ENCODE measurements at places on chromosomes 7 and 10. TPM values are rescaled to one million over a fixed set of nuclear protein-coding genes. Genes with fewer than 3 reads are reported as not detected.

The UCN3 gene
- total RNA-seq, result not detected

GRCh38 chr7:116518961-116519360 is 5.9 kb upstream of the CAV1 start:
- DNase-seq, result peak; percentile 3

DNA sequence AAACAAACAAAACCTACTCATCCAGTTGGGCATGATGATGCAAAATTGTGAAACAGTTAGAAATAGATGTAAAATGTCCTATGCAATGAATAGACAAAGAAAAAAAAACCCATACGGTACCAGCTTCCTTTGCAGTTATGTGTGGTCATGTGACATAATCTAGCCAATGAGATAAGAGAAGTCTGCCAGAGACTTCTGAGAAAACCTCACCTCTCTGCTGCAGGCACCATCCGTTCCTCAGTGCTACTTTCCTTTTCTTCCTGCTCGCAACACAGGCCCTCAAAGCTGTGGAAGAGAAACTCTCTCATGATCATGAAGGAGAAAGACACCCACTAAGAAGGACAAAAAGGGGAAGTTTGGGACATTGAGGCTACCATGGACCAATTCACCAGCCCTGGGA is 76.8 kb upstream of the CARD11 start:
- DNase-seq, result peak; percentile 67

- no peak for DNase-seq
Measured at GRCh38 chr7:100687751-100688300, 6.2 kb downstream of the GIGYF1 start.

- DNase-seq, result no peak
Measured at GRCh38 chr10:88226071-88226659, 357.0 kb downstream of the RNLS start.

- DNase-seq, result no peak
Measured at GRCh38 chr7:40463446-40463845, 328.6 kb downstream of the SUGCT start.

DNA sequence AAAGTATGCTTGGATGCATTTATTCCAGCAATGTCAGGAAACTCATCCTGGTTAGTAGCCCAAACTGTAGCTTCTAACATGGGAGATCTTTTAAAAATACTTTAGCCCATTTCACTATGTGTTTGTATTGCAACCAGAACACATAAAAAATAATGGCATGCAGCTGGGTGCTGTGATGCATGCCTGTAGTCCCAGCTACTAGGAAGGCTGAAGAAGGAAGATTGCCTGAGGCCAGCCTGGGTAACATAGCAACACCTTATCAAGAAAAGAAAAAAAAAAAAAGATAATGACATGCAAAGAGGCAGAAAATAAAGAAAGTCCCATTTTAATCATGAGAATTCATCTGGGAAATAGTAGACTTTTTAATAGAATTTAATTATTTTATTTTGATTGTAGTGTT is 517.0 kb upstream of the TEX47 start:
- DNase-seq, result no peak

- DNase-seq, result no peak
Measured at GRCh38 chr10:132098539-132099388, 33.0 kb downstream of the JAKMIP3 start.

DNA sequence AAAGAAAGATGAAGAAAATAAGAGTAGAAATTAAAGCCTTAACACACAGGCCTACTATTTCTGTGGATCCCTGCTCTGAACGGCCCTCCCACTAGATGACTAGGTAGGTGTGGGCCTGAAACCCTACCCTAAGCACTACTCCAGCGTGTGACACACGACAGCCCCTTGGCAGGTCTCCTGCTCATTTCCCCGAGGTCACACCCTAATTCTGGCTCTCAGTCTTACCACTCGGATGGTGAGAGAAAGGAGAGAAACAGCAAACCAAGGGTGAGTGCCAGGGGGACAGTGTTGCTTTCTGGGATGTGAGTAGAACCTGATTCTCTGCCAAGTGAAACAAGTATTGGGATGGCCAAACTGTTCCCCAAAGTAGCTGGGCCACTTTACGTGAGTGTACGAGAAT is 12.1 kb downstream of the GALNTL5 start:
- DNase-seq, result no peak

The ASZ1 gene
- not detected for total RNA-seq

DNA sequence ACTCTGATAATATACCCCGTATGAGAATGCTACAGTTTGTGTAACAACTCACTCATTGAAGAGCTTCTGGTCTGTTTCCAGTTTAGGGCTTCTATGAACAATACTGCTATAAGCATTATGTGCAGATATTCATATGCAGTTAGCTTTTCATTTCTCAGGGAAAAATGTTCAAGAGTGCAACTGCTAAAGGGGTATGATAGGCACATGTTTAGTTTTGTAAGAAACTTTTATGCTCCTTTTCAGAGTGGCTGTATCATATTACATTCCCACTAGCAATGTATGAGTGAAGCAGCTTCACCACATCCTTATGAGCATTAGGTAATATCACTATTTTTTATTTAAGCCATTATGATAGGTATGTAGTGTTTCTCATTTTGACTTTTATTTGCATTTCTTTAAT is 182.6 kb upstream of the CXCL12 start:
- no peak for DNase-seq

DNA sequence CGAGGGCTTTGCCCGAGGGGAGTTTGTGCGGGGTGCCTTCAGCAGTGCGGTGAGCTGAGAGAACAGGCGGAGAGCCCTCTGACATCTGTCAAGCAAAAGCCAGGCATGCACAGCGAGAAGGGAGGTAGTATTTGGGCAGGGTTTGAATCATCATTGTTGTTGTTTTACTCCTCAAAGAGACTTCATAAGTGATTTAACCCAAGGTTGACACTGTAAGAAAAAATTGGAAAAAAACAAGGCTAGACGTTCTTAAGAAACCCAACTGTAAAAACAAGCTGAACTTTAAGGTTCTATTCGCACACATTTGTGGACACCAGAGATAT is 1.3 kb downstream of the ADAM22 start:
- DNase-seq, result no peak

The HTR5A gene
- not detected for total RNA-seq

The HHEX gene
- 0.19 TPM for total RNA-seq

The TBXAS1 gene
- 1.8 TPM for total RNA-seq

DNA sequence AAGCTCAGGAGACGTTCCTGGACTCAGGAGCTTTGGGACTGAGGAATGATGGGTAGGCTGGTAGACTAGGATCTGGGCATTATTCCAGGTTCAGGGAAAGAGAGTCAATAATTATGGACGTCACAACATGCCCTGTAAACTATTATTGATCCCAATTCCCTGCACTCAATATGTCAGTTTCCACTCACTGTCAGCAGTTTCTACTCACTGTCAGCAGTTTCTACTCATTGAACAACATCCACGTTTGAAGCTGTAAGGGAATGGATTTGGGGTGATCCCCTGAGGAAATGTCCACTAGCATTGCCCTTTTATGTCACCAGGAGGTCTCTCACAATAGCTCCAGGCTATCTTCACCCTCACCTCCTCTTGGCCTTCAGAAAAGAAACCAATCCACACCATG is 1268.6 kb downstream of the TYW1 start:
- DNase-seq, result no peak

GRCh38 chr7:125444864-125445263 is 515.2 kb upstream of the POT1 start:
- no peak for DNase-seq

The DYNC1I1 gene
- total RNA-seq, result not detected

DNA sequence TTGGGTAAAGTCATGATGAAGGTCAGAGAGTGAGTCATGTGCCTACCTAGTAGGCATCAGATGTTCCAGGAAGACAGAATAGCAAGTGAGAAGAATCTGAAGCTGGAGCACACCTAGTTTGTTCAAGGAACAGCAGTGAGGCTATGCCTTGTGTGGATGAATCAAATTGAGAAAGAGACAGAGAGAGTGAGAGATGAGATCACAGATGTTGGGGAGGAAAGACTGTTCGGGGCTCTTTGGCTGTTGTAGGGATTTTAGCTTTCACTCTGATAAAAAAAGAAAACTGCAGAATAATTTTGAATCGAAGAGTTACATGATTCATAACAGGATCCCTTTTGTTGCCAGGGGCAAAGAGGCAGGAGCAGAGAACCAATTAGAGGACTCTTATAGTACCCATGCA is 6.3 kb downstream of the LIPF start:
- DNase-seq, result no peak

DNA sequence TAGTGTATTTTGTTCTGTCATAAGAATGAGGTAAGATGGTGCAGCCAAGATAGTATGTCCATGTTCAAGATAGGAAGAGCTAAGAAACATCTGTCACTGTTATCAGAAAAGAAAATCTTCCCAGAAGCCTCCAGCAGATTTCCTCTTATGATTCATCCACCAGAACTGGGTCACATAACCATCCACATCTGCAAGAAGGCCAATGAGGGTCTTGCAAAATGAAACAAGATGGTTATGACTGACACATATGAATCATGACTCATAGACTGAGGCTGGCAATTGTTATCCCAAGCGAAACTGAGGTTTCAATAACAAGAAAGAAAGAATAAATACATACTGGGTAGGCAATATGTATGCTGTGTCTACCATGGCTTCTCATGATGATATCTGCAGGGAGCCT is 30.3 kb downstream of the CCNJ start:
- DNase-seq, result peak; percentile 67

The HOXA5 gene
- total RNA-seq, result not detected

DNA sequence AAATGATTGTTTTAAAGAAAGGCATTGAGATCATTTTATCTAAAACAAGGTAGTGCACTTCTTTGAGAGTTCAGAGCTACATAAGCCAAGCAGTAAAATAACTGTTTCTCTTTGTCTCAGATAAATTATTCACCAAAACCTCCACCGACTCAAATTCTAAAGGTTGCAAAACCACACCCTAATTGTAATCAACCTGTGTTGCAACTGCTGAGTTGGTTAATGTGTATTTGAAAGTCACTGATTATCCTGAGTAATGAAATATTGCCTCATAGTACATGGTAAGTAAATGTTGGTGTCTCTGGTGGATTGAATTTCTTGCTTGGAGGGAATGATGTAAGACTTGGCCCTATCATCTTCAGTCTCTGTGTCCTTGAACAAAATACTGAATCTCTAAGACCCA is 35.9 kb upstream of the CYP2C9 start:
- no peak for DNase-seq

The ENTPD1 gene
- 13.0 TPM for total RNA-seq

The CDC14C gene
- not detected for total RNA-seq

The EN2 gene
- total RNA-seq, result not detected

DNA sequence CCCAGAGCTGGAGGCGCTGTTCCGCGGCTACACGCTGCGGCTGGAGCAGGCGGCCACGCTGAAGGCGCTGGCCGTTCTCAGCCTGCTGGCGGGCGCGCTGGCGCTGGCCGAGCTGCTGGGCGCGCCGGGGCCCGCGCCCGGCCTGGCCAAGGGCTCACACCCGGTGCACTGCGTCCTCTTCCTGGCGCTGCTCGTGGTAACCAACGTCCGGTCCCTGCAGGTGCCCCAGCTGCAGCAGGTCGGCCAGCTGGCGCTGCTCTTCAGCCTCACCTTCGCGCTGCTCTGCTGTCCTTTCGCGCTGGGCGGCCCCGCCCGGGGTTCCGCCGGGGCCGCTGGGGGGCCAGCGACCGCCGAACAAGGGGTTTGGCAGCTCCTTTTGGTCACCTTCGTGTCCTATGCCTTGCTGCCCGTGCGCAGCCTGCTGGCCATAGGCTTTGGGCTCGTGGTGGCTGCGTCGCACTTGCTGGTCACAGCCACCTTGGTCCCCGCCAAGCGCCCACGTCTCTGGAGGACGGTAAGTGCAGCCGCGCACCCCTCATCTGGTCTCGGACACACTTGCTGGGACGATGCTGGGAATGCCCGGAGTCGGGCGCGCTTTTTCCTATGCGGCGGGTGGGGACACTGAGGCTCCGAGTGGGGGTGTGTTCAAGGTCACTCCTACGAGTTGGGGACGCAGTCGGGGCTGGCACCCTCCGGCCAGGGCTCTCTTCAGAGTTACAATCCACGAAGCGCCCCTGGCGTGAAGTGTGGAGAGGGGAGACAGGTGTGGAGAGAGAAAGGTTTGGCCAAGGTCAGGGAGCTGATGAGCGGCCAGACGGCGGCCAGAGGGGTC is 717 bp downstream of the ADCY1 start:
- DNase-seq, result no peak

Data from activated CD4-positive, alpha-beta T cell treated with anti-CD3 and anti-CD28 coated beads, Interleukin-2, amount 10 ng/mL, durations not matched to agents 24 days and 14 days (primary cell).